Neural crest cell (in vitro differentiated cells): ENCODE measurements at places on chromosomes 7 and 10. TPM values are rescaled to one million over a fixed set of nuclear protein-coding genes. Genes with fewer than 3 reads are reported as not detected.

The SLC18A3 gene
- total RNA-seq, result 16.7 and 17.9 TPM in 2 replicates

The ATP6V0A4 gene
- not detected in 2 replicates for total RNA-seq

The USP54 gene
- 64.8 and 66.1 TPM in 2 replicates for total RNA-seq

The BAZ1B gene
- total RNA-seq, result 134 and 135 TPM in 2 replicates

The TMEM72 gene
- total RNA-seq, result not detected in 2 replicates

The VPS37D gene
- total RNA-seq, result 10.0 and 10.1 TPM in 2 replicates

The WIPF3 gene
- total RNA-seq, result 4.0 and 5.1 TPM in 2 replicates

The CAV1 gene
- total RNA-seq, result 3.7 and 5.3 TPM in 2 replicates

The MRPS33 gene
- 48.6 and 50.8 TPM in 2 replicates for total RNA-seq

The TEX47 gene
- not detected in 2 replicates for total RNA-seq

The TACR2 gene
- total RNA-seq, result not detected in 2 replicates

DNA sequence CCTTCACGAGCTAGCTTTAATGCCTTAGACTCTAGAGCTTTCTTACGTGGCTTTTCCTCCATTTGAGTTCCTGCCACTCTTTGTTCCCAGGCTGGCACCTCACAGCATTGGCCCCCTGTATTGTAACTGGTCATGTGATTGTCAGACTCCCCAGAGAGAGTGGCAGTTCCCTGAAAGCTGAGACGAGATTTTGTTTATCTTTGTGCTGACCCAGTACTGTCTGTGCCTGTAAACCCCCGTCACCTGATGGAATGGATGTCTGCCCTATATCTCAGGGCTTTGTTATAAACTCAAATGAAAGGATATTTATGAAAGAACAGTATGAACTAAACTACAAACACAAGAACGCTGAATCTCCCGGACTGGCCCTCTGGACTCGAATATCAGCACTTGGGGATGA lies 13.0 kb downstream of the NOBOX start:
- no peak for DNase-seq

DNA sequence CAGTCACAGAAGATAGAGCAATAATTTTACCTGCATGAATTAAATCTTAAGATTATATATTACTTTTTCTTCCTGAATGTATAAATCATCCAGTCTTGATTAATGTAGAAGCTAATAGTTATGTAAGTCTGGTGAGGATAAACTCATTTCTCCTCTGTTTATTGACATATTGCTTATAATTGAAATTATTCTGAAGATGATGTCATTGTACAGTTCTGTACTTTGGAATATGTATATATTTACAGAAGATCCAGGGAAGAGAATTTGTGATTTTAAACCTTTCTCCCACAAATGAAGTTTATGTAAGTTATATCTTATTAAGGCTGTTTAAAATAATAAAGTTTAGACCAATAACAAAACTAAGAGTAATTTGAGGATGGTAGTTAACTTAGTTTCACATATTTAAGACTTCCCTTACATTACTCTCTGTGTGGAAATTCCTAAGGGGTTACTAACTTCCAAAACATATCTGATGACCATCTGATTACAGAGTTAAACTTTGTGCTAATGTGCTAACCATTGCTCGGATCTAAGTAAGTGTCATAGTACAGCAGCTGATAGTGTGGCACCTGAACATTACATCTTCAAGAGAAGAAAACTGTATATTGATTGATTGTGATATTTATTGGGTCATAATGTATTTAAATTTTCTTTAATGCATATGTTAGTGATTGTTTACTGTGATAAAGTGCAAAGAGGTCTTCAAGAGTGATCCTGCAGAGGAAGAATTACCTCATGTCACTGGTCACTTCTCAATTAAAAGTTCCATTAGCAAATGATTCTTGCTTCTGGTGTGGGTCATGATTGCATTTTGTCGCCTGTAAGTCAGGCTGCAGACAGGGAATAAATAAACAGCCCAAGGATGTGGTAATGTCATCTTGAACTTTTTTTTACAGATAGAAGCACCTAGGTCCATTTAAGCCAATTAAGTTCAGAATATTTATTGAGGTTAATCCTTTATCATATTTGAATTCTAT lies 96.9 kb downstream of the UBE3C start:
- DNase-seq, result no peak

DNA sequence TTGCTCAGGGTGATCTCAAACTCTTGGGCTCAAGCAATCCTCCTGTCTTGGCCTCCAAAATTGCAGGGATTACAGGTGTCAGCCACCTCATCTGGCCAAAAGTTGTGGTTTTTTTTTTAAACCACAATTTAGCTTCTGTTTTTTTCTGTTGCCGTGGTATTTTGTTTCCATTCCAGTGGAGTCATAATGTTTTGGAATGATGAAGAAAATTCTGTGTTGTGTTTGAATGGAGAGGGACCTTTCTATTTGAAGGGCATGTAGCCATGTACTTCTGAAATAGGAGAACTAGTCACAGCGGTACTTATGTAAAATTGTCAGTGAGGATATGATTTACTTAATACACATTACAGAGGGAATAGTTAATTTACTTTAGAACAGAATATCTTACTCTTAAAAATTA lies 201.3 kb downstream of the ARL4A start:
- DNase-seq, result no peak

GRCh38 chr10:58575491-58575890 lies 62.8 kb downstream of the BICC1 start:
- no peak for DNase-seq

DNA sequence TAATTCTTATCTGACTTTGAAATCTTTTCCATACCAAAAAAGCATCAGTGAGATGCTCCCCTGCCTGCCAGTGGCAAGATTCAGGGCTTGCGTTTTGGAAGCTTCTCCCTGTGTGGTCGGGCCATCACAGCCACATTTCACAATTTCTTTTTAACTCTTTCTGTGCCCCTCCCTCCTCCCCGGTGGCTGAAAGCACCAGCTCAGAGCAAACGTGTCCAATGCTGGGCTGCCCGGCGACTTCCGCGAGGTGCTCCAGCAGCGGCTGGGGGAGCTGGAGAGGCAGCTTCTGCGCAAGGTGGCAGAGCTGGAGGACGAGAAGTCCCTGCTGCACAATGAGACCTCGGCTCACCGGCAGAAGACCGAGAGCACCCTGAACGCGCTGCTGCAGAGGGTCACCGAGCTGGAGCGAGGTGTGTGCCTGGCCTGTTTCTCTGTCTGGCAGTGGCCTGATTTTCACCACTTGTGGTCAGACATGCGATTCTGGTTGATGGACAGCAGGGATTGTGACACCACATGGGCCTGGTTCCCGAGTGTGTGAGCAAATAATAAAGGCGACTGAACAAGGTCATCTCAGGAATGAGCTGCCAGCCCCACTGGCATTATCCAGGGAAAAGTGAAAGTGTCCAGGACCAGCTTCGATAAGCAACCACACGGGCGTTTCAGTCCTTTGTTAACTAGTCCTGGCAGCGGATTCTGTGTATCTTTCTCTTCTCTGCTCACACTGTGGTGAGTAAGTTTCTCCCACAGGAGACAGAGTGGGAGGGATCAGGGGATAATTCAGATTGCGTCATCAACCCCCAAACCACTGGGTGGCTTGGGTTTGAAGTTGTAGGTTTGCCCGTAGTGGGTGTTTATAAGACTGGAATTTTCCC lies 2.6 kb downstream of the NPTX2 start:
- no peak for DNase-seq

DNA sequence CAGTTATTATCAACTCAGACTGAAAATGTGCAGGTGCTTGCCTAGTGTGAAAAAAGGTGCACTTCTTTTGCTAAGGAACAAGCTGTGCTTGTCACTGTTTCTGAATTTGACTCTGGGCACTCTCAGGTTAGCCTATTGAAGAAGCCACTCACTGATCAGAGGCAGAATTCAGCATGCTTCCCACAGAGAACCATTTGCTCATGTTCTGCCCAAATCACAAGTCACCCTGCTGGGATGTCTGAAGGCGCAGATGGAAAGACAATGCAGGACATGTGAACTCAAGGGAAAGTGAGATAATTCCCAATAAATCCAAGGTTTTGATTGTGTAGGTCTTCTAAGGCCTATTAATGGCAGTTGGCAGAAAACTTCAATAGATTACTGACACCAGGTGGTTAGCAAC lies 47.8 kb upstream of the CSTF2T start:
- no peak for DNase-seq

GRCh38 chr7:29084832-29085231 lies 61.5 kb downstream of the CPVL start:
- no peak for DNase-seq

DNA sequence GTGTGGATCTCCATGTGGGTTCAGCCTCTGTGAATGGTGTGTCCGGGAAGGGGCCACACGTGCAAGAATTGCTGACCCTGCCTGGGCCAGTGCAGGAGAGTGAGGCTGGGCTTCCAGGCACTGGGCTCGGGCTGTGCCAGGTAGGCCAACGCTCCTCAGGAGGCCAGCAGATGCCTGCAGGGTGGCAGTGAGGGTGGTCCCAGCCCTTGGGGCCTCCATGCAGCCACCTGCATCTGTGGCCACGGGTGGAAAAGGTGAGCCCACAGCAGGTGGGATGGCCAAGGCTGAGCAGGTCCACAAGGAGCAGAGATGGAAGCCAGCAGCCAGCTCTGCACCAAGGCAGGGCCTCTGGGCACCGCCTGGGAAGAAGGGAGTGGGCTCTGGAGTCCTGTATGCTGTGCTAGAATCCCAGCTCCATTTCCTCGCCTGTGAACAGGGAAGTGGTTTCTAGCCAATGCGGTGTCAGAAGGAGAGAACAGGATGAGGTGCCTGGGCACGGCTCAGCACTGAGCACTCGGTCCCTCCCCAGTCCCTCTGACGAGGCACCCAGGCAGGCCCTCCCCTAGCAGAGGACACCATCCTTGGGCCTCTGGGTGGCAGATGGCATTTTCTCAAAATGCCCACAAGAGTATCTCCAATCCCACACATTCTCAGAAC lies 31.1 kb upstream of the RET start:
- no peak for DNase-seq

GRCh38 chr10:62618054-62618453 lies 186.5 kb upstream of the ADO start:
- DNase-seq, result no peak

DNA sequence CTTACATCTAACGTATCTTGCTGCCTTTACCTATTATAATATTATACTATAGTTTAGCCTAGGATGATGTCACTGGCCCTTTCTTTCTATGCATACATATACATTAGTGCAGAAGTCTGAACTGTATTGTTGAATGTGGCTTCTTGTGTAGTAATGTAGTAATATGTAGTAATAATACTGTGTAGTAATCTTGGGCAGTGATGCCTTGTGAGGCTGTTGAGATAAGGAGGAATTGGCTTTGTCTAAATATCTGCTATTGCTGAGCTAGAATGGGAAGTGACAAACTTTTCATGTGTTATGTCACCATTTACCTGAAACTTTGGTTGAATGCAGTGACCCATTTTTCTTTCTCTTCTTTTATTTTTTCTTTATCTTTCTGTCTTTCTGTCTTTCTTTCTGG lies 11.0 kb downstream of the GLCCI1 start:
- no peak for DNase-seq

DNA sequence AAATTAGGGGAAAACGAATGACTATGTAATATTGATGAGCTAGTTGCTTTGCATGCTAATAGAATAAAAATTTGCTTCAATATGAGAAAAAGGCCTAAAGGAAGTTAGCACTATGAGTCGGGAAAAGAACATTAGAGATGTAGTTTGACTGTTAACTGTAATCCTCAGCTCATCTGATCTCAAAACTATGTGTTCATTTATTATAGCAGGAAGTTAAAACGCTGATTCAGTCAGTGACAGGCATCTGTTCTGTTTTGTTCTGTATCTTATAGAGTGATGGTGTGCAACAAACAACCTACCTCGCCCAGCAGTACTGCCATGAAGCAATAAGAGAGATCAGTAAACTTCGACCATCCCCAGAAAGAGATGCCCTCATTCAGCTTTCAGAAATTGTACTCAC lies 48.6 kb downstream of the PDSS1 start:
- DNase-seq, result no peak

GRCh38 chr10:75379212-75379724 lies 22.3 kb downstream of the ZNF503 start:
- no peak for DNase-seq

DNA sequence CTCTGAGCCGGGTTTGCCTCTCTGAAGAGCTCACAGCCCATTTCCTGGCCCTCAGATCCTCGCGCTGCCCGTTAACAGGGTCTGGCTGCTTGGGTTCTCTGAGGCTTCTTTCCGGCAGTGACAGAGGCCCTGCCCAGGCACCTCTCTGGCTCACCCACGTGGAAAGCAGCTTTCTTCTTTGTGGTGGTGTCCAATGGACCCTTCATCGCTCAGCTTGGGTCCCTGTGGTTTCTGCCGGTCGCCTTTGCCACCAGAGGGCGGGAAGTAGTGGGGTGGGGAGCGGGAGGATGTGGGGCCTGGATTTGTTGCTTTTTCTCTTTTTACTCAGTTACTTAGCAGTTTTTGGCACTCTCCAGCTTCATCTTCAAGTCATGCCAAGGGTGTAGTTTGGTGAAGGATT lies 15.6 kb upstream of the JAKMIP3 start:
- DNase-seq, result no peak

DNA sequence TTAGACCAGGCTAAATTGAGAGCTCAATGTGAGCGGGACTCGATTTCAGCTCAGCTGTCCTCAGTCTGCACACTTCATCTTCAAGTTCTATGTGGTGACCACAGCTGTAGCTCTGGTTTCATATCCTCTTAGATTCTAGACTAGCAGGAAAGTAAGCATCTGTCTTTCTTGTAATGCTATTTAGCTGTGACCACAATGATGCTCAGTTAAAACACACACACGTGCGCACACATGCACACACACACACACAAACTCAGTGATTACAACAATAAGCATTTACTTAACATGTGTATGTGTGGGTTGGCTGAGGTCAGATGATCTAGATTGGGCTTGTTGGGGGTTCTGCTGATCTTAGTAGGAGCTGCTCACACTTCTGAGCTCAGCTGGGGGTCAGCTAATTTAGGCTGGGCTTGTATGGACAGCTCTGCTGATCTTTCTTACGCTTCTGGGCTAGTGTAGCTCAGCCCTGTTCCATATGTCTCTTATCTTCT lies 82.5 kb downstream of the ZNF365 start:
- no peak for DNase-seq

DNA sequence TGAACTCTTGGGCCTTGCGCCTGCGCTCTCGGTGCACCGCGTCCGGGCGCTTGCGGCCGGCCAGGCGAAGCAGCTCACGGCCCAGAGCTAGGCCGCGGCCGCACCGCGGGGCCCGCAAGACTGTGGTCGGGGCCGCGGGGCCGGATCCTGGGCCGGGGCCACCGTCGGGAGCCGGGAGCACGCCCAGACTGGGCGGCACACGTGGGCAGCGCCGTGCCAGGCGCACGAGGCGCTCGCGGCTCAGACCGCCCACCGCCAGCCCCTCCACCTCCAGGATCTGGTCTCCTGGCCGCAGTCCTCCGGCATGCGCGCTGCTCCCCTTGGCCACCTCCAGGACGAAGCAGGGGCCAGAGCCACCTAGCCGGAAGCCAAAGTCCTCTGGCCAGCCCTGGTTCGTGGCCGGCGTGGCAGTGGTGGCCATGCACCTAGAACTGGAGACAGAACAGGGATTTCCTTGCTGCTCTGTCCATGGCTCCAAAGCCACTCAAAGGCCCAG lies at the start of gene GRID2IP:
Gene GRID2IP, minus strand, starts transcription at position 446 of the 496 bp plus-strand sequence. Its CDS starts 25 bp downstream, at position 421.
- no peak for DNase-seq

GRCh38 chr7:1532456-1533254 lies 2.2 kb downstream of the MAFK start:
- no peak for DNase-seq

- DNase-seq, result no peak
These were observed 179.2 kb downstream of the PLXNA4 start for GRCh38 chr7:132397070-132397469.
